ENCODE measurements at places on chromosomes 4 and X.

DNA sequence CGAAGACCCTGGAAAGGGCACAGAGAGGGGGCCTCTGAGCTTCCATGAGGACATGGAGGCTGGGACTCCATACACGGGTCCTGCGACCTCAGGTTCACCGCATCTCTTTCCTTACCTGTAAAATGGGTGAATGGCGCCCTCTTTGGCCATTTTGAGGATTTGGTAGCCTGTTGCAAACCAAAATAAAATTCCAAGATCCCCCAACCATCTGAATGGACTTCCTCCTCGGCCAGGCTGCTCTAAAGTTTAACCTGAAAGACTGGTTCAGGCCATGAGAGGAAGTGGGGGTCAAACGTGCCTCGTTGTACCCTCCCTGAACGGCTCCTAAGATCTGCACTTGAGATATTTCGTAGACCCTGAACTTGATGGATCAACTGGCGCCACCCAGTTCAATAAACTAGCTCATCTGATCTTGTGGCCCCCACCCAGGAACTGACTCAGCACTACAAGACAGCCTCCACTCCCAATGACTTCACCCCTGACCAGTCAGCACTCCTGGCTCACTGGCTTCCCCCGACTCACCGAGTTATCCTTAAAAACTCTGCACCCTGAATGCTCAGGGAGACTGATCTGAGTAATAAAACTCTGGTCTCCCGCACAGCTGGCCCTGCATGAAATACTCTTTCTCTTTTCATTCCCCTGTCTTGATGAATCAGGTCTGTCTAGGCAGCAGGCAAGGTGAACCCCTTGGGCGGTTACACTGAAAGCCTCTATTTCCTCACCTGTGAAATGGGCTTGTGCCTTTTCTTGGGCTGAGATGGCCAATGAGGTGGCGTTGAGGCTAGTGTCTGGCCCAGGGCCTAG, 32.9 kb upstream of the GPR78 start:
- peak; percentile 16 for DNase-seq
- no peak overlapping the region for H3K27ac ChIP-seq
- H3K36me3 ChIP-seq = no peaks in the 10 kb centered on the region
- H3K27me3 ChIP-seq = no peaks in the 10 kb centered on the region
- no peaks in the 10 kb centered on the region for H3K4me1 ChIP-seq

DNA sequence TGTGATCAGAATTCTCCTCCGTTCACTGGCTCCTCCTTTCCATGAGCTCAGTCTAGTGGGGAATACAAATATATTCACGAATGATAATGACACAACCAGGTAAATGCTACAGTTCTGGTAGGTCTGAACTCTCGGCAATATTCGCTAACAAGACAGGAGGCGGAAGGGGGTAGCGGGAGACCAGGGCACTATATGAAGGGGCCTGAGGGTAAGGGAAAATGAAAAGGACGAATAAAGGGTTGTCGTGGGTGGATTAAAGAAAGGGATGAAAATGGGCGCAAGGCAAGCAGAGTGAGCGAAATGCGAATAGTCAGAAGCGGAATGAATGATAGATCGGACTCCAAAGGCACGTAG, 743 bp downstream of the NKAP start:
- peaks cover 3% of the 10 kb centered on the region for H3K4me1 ChIP-seq
- no peak for DNase-seq
- H3K27me3 ChIP-seq = no peaks in the 10 kb centered on the region
- H3K36me3 ChIP-seq = no peaks in the 10 kb centered on the region
- peak overlapping the region; percentile 60 for H3K4me3 ChIP-seq

DNA sequence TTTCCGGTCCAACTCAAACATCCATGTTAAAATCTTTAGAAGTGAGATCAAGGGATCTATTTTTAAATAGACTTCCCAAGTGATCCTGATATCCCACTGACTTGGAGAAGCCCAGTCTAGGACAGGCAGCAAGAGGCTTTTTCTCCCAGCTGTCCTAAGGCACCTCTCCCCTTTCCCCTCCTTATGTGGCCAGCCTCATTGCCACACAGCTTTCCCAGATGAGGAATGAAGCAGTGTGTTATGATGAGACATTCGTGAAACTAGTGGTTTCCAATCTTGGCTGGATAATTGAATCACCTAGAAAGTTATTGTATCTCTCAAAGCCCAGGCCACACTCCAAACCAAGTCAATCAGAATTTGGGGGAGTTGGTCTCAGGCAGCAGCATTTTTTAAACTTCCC, 16.8 kb upstream of the HSD17B13 start:
- peaks cover 33% of the 10 kb centered on the region for H3K36me3 ChIP-seq
- no peak overlapping the region for H3K27ac ChIP-seq
- H3K4me3 ChIP-seq = no peak overlapping the region

DNA sequence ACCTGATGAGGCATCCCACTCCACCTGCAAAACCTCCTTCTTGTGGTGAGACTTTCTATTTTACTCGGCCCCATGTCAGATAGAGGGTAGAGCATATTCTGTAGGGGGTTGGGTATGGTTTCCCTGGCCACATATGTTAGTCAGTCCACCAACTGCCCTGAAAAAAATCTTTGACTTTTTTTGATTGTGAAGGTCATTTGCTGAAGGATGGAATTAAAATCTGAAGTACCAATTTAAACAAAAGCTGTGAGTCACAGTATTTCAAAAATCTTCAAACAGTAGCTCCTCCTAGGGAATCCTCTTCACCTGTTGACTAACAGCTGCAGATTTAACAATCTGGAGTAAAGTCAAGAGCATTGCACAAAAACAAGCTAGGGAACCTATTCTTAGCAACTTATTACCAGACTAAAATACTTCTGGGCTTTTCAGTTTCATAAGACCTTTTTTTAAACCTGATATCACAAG, 8.0 kb upstream of the CCDC110 start:
- H3K27ac ChIP-seq = no peak overlapping the region
- no peak overlapping the region for H3K4me3 ChIP-seq
- H3K27me3 ChIP-seq = no peaks in the 10 kb centered on the region
- no peaks in the 10 kb centered on the region for H3K4me1 ChIP-seq
- no peaks in the 10 kb centered on the region for H3K36me3 ChIP-seq
- no peak for DNase-seq

DNA sequence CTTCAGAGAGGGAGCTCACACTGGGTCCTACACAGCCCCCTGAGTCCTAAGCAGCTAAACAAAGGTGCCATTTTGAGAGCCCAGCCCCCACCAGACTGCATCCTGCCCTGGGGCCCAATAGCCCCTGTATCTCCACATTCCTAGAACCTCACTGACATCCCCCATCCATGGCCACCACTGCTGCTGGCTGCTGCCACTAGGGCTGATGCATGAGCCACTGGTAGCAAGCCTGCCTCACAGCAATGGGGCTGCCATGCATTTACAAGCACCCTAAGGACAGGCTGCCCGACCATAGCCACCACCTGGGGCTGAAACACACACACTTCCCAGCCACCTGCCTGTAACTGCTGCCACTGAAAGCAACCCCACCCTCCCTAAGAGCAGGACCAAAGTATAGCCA, 26.5 kb upstream of the TRO start:
- H3K36me3 ChIP-seq = no peaks in the 10 kb centered on the region
- no peaks in the 10 kb centered on the region for H3K27me3 ChIP-seq
- DNase-seq = no peak
- no peak overlapping the region for H3K27ac ChIP-seq
- no peak overlapping the region for H3K4me3 ChIP-seq
- H3K4me1 ChIP-seq = no peaks in the 10 kb centered on the region

DNA sequence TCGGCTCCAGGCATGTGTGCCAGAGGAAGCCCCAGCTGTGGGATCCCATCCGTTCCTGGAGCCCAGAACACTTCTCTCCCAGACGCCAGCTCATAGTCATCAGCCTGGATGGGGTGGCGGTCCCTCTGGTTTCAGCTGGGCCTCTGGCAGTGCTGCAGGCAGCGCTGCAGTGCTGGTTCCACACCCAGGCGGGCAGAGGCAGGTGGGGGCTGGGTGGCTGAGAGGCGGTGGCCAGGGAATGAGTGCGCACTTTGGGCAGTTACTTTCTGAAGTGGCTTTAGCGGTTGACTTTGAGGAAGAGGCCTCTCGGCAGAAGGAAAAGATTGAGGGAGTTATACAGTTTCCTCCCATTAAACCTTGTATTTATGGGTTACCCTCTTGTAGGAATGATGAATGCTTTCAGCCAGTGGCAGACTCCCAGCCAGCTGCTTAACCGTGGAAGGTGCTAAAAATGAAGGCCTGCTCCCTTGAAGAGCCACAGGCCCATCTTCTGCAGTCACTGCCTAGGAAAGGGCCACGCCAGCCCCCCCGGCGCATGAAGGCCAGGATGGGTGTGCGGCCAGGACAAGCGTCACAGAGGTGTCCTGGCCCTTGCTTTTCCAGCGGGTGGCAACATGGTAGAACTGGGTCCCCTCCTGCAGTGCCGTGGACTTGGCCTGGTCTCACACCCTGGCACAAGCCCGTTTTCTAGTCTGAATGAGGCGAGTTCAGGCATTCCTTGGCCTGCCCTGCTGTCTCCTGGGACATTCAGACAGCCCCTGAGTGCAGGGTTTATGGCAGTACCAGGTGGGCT, 9.9 kb downstream of the TADA2B start:
- DNase-seq = no peak
- H3K27me3 ChIP-seq = no peaks in the 10 kb centered on the region
- H3K4me1 ChIP-seq = no peaks in the 10 kb centered on the region
- no peak overlapping the region for H3K27ac ChIP-seq

DNA sequence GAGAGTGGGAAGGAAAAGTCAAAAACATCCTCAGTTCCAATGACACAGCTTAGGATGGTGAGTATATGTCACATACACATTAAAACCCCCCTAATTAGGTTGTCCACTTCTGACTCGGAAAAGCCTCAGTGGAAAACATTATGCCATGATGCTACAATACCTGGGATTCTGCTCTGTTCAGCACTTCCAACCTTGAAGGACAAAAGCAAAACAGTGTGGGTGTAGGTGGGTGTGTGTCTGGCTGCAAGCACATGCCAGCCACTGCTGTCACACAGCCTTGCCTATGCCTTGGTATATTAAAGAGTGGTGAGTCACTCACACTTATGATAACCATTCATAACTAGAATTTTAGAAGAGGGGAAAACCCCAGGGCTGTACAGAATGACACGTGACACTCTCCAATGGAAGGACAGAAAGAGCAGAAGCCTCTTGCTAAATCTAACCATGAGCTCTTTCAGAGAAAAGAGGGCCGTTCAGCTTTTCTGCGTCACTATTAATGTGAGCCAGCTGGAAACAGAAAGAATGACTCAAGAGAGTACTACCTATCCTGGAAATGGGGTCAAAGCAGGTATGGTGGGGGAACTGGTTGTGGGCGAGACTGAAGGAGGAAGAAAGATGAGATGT, 159.6 kb downstream of the TET2 start:
- no peak overlapping the region for H3K27ac ChIP-seq
- no peak for DNase-seq
- H3K4me3 ChIP-seq = no peak overlapping the region

DNA sequence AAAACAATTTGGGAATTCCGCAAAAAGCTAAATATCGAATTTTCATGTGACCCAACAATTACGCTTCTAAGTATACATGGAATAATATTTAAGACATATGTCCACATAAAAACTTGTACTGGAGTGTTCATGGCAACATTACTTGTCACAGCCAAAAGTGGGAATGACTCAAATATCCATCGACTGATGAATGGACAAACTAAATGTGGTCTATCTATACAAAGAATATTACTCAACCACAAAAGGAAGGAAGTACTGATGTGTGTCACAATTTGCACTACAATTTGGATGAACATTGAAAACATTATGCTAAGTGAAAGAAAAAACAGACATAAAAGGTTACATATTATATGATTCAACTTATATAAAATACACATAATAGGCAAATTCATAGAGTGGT, 71.9 kb downstream of the AFF2 start:
- no peak overlapping the region for H3K27ac ChIP-seq
- no peak for DNase-seq
- H3K27me3 ChIP-seq = no peaks in the 10 kb centered on the region
- H3K36me3 ChIP-seq = no peaks in the 10 kb centered on the region
- H3K4me1 ChIP-seq = no peaks in the 10 kb centered on the region
- no peak overlapping the region for H3K4me3 ChIP-seq

DNA sequence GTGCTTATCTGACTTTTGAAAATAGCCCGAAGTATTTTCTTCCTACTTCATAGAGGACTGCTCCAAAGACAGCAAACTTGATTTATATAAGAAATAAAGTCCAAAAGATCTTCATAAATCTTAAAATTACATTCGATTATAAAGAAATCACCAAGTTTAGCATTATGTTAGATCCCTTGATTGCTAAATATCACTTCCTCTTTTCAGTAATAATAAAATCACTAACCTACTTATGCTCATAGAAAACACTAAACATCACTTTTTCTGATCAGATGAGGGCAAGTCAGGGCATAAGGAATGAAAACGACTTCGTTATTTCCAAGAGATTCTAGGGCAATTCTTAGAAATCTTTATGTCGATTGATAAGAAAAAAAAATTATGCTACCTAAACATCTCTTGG, 32.0 kb downstream of the DYNLT3 start:
- no peaks in the 10 kb centered on the region for H3K36me3 ChIP-seq
- H3K4me1 ChIP-seq = no peaks in the 10 kb centered on the region
- H3K27me3 ChIP-seq = no peaks in the 10 kb centered on the region
- no peak overlapping the region for H3K4me3 ChIP-seq
- no peak for DNase-seq
- no peak overlapping the region for H3K27ac ChIP-seq

GRCh38 chr4:30962939-30963338, 242.8 kb downstream of the PCDH7 start:
- no peak overlapping the region for H3K27ac ChIP-seq
- H3K4me1 ChIP-seq = peaks cover 2% of the 10 kb centered on the region
- H3K27me3 ChIP-seq = no peaks in the 10 kb centered on the region

DNA sequence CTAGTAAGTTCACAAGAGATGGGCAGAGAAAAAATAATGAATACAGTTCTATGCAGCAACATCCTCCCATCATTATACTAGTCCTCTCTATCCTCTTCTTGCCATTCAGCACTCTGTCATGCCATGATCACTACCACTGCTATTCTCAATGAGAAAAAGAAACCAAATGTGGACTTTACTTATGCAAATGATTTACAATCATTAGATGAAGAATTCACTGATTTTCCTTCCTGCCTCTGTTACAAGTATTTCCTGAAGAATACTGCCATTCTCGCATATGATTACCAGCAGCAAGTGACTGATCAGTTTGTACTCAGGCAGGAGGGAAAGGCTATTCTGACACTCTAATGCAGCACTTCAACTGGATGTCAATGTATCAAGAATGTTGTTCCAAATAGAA, 50.3 kb downstream of the WDFY3 start:
- H3K4me1 ChIP-seq = no peaks in the 10 kb centered on the region
- H3K36me3 ChIP-seq = no peaks in the 10 kb centered on the region
- no peak overlapping the region for H3K27ac ChIP-seq
- H3K27me3 ChIP-seq = no peaks in the 10 kb centered on the region

- no peaks in the 10 kb centered on the region for H3K4me1 ChIP-seq
- no peak for DNase-seq
- H3K4me3 ChIP-seq = no peak overlapping the region
- no peak overlapping the region for H3K27ac ChIP-seq
Measured at GRCh38 chr4:146369446-146369845, 152.3 kb downstream of the SLC10A7 start.

GRCh38 chr4:4845027-4845426, 14.4 kb upstream of the MSX1 start:
- no peaks in the 10 kb centered on the region for H3K36me3 ChIP-seq
- H3K27ac ChIP-seq = no peak overlapping the region
- H3K4me3 ChIP-seq = no peak overlapping the region
- H3K27me3 ChIP-seq = peaks cover 7% of the 10 kb centered on the region
- no peak for DNase-seq
